ENCODE measurements at places on chromosomes 1 and 21.

- no peak for DNase-seq
Observed at GRCh38 chr1:235279694-235280093, 48.3 kb downstream of the ARID4B start.

DNA sequence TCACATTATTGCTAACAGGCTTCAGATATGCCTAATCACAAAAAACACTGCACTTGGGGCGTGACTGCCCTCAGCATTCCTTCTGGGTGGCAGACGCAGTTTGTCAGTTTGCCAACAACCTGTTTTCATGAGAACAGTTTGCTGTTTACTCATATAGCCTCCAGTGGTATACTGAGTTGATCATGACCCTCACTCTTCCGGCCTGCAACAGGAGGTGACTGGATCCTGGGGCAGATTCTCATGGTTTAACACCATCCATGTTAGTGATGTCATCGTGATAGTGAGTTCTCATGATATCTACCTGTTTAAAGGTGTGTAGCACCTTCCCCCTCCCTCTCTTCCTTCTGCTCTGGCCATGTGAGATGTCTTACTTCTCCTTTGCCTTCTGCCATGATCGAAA is 555.2 kb downstream of the PLPP3 start:
- no peak for DNase-seq

DNA sequence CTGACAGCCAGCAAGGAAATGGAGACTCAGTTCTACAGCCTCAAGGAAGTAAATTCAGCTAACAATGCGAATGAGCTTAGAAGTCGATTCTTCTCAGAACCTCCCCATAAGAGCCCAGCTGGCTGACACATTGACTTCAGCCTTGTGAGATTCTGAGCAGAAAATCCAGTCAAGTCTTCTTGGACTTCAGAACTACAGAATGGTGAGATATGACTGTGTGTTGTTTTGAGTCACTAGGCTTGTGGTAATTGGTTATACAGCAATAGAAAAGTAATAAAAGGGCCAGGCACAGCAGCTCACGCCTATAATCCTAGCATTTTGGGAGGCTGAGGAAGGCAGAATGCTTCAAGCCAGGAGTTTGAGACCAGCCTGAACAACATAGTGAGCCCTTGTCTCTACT is 161.8 kb upstream of the IVNS1ABP start:
- DNase-seq = no peak

GRCh38 chr1:8169364-8170058 is 143.4 kb upstream of the ERRFI1 start:
- no peak for DNase-seq

DNA sequence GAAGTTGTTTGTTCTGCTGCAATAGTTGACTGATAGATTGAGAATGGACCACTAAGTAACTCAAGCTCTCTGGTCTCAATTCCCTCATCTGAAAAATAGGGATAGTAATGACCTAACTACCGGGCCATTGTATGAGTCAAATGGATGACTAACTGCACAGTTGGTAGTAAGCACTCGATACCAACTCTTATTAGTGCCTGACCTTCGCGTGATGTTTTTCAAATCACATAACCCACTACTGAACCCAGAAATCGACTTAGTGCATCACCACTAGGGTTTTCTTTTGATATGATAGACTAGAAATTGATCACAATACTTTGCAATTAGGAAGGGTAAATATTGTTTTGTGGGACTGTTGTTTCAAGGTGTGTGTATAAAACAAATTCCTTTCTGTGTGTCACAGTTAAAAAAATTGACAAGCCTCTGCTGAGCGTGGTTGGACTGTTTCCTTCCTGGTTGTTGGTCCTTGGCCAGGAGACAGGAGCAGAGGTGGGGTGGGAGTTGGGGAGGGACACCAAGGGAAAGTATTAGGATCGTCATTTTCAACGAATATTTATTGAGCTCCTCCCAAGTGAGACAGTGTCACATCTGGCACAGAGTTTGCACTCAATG is 54.0 kb upstream of the LRP8 start:
- no peak for DNase-seq

DNA sequence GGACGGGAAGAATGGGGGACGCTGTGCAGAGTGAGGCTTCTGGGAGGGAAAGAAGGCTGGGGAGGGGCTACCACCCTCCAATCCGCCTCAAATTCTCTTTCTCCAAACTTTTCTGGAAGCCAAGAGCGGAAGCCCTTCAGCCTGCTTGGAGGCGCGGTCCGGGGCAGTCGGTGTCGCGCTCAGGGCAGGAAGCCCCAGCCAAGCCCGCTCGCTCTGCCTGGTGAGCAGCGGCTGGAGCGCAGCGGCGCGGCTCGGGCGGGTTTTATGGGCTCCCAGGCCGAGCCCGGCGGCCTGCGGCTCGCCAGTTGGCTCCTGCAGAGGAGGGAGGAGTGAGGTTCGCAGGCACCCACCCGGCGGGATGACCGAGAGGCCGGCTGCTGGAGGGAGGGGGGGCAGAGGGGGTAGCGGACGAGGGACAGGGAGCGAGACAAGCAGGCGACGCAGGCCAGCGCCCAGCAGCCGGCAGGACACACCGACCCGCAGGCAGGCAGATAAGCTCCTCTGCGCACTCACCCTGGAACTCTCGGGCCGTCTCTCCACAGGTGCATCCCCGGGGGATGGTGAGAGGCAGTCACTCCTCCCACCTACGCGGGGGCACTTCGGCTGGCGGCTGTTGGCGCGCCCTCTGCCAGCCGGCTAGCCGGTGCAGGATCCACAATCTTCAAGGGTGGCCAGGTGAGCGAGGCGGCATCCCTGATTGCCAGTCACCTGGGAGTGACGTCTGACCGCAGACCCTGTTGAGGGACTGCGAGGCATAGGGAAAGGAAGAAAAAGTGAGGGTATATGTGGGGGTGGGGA is at the start of gene AVPR1B:
Gene AVPR1B, minus strand, starts transcription at position 238 of the 798 bp plus-strand sequence. CDS start 498 bp downstream, outside the sequence.
- peak; percentile 8 for DNase-seq

DNA sequence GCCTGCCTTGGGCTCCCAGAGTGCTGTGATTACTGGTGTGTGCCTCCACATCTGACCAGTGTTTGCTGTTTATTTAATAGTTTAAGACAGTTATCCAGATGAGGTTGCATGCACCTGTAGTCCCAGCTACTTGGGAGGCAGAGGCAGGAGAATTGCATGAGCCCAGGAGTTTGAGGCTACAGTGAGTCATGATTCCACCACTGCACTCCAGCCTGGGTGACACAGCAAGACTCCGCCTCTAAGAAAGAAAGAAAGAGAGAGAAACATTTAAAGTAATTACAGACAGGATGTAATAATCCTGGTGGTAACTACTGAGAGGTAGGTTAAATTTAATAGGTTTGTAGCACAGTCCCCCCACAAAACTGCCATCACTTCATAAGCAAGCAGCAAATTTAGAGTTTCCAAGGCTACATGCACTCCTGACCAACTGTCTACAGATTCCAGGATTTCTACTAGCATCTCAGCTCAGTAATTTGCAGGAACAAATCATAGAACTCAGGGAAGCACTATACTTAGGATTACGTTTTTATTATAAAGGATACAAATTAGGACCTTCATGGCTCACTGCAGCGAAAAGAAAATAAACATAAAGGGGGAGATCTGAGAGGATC is 89.6 kb downstream of the PKN2 start:
- no peak for DNase-seq

- DNase-seq = no peak
Observed at GRCh38 chr1:48853006-48853405, 76.3 kb upstream of the BEND5 start.

DNA sequence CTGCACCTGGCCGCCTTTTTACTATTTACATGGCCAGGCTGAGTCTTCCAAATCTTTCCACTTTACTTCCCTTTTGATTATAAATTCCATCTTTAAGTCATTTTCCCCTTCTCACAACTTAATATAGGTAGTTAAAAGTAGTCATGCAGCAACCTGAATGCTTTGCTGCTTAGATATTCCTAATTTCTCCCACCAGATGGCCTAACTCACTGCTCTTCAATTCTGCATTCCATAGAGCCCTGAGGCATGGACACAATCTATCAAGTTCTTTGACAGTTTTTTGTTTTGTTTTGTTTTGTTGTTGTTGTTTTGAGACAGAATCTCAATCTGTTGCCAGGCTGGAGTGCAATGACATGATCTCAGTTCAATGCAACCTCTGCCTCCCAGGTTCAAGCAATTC is 21.7 kb upstream of the FAAH start:
- DNase-seq = no peak

DNA sequence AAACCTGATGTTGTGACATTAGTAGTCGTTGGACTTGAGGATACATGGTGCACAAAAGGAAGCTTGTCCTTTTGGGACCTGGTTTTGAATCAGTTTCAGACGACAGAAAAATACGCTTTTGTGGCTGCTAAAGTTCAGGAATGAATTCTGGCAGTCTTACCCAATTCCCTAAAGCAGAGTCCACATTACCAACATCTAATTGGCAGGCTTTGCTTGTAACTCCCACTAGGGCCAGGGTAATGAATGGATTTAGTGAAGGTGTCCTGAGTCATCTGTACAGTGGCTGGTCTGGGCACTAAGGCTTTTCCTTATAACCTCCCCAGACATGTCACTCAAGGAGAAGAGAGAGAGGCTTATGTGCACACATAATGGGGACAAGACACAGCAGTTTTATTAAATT is 66.2 kb upstream of the RNPC3 start:
- no peak for DNase-seq

- DNase-seq = no peak
Observed at GRCh38 chr21:26095131-26095530, 75.4 kb downstream of the APP start.

DNA sequence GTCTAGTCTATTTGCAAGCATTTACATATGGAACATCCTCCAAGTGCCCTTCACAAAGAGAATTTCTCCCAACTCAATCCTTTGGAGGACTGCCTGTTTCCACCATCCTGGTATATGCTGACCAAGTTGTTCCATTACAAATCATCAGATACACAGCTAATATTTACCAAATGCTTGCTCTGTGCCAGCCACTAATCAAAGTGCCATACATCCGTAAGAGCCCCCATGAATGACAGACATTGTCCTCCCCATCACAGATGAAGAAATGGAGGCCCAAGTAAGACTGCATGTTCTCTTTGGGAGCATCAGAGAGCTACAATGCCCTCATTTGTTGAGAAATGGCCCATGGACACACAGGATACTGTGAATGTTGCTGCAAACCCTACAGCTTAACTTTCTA is 130.0 kb upstream of the BACE2 start:
- no peak for DNase-seq

GRCh38 chr21:36664662-36664990 is 34.3 kb upstream of the SIM2 start:
- no peak for DNase-seq
